A549 treated with ZK216348 at 1 μM for 4 hours (cell line): ENCODE measurements at places on chromosomes 7 and 10. TPM values are rescaled to one million over a fixed set of nuclear protein-coding genes. Genes with fewer than 3 reads are reported as not detected.

Gene ZPBP
- not detected in 5 replicates for total RNA-seq

Gene LIPF
- total RNA-seq, result not detected in 5 replicates

Gene FBXL13
- total RNA-seq, result 0.33 to 0.83 TPM (median 0.36 TPM) in 5 replicates

Gene CCL24
- not detected in 5 replicates for total RNA-seq

Gene TMEM184A
- total RNA-seq, result 6.8 to 14.2 TPM (median 11.3 TPM) in 5 replicates

Gene SHTN1
- 19.4 to 30.8 TPM (median 27.9 TPM) in 5 replicates for total RNA-seq

Gene PLA2G12B
- not detected in 5 replicates for total RNA-seq
